ENCODE measurements at places on chromosomes 5 and 9.
A peak's percentile ranks its signal among the peaks of the same experiment; 100 is the strongest.

DNA sequence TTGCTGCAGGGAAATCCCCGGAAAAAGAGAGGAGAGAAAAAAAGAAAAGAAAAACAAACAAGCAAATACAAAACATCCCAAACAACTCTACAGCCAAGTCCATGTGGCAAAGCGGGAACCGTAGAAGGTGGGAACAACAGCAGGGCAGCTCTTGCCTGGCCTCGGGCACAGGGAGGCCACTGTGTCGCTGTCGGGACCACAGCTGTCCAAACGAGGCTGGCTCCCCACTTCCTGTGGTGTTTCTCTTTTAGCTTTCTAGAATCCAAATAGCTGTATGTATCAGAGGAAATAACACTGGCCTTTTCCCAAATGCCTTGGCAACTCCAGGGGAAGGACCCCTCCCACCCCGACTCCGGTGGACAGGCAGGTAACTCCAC is 41.6 kb upstream of the EQTN start:
- no peak for DNase-seq

GRCh38 chr5:153813901-153814300 is 224.8 kb downstream of the FAM114A2 start:
- no peak for DNase-seq

GRCh38 chr5:42500003-42500599 is 76.9 kb downstream of the GHR start:
- no peak for DNase-seq

DNA sequence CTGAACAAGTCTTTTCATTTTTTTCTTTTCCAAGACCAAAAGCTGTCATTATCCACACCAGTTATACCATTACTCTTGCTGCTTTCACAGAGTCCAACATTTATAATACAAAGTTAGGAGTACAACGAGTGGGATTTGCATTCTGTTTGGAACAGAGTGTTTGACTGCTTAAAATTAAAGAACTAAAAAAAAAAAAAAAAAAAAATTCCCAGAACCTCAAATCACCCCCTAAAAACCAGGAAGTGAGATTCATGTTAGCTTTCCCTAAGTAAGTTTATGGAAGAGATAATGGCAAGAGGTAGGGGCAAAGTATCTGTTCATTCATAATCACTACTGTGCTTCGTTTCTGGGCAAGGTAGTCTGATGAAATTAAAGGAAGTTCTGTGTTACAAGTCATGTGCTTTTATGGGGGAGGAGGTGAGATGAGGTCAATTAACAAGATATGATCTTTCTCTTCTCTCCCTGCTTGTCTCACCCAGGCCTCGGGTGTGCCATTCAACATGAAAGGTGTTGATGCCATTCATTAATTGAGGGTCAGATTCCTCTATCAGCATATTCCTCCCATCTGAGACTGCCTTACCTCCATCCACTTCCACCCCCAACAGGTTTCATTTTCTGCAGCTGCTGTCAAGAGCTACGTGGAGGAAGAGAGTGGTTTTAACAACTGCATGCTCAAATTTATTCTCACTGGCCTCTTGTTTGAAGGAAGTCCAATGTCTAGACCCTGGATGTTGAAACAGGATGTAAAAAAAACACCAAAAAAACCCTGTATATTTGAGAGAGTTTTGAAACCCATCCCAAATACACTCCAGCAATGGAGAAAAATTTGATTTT is 58.1 kb downstream of the MARCHF3 start:
- no peak for DNase-seq

- DNase-seq: no peak
Observed at GRCh38 chr5:131394128-131394527, 130.3 kb downstream of the CDC42SE2 start.

GRCh38 chr5:12357626-12358025 is 453.4 kb upstream of the CTNND2 start:
- DNase-seq: no peak

DNA sequence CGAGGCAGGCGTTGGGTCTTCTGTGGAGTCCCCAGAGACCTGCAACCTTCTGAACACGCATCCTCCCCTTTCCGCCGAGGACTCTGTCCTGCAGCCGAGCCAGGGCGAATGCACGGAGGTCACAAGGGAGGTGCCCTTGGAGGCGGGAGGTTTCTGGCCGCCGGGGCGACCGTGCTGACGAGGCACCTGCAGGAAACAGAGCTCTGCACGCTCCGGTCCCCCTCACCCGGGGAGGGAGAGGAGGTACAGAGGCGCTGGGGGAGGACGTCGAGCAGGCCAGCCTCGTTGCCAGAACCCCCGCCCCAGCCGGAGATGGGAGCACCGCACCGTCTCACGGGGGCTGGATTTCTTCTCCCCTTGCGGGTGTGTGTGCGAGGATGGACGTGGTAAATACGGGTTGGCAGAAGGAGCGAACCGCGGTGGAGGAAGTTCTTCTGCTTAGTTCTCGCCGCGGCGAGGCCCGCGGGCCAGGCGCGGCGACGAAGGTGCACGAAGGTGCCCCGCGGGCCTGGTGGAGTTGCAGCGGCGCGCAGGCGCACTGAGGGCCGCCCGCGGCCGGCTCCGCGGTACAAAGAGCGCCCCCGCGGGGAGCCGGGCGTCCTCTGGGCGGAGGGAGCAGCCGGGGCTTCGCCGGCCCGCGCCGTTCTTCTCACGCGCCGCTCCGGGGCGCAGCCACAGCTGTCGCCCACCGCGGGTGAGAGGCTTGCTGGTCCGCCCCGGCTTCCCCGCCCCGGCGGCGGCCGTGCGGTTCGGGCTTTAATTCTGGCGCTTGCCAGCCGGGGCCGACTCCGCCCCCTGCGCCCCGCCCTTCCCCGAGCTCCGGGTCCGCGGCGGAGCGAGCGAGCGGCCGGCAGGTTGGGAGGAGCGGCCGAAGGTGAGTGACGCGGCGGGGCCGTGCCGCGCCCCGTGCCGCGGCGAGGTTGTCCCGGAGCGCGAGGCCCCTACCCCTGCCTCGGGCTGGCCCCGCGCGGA is 289.5 kb downstream of the DOCK8 start:
- peak; percentile 73 for DNase-seq
